ENCODE measurements at places on chromosomes 2 and 18.

DNA sequence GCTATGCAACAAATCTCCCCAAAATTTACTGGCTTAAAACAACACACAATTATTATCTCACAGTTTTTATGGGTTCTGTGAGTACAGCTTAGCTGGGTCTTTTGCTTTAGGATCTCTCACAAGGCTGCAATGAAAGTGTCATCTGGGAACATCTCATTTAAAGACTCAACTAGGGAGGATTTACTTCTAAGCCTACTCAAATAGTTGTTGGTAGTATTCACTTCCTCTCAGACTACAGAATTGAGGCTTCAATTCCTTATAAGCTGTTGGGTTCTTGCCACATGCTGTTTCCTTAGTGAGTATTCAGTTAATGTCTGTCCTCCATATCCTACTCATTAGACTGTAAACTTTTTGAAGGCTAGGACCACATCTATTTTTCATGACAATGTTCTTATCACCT is 72.3 kb downstream of the MDH1 start:
- DNase-seq: no peak

- DNase-seq: no peak
Observed at GRCh38 chr2:107078584-107078983, 192.6 kb upstream of the ST6GAL2 start.

GRCh38 chr2:73072129-73072395 is 550 bp upstream of the SFXN5 start:
- DNase-seq: no peak

DNA sequence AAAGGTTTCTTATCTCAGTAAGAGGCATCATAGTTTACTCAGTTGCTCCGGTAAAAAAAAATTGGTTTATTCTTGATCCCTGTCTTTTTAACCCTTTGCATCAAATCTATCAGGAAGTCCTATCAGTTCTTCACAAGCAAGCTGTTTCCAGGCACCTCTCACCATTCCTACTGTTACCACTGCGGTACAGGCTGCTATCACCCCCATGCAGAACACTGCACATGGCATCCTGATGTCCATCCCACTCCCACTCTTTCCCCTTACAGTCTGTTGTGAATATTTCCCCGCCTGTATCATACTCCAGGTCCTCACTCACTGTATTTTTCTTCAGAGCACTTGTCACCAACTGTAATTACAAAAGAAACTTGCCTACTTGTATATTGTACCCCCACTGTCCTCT is 5.3 kb upstream of the CNRIP1 start:
- DNase-seq: no peak

- DNase-seq: no peak
Observed at GRCh38 chr2:26562811-26563645, 78.1 kb downstream of the CIB4 start.
